ENCODE measurements at places on chromosomes 2 and 18.

- DNase-seq = no peak
These were observed 109.2 kb downstream of the DYSF start for GRCh38 chr2:71562518-71562917.

DNA sequence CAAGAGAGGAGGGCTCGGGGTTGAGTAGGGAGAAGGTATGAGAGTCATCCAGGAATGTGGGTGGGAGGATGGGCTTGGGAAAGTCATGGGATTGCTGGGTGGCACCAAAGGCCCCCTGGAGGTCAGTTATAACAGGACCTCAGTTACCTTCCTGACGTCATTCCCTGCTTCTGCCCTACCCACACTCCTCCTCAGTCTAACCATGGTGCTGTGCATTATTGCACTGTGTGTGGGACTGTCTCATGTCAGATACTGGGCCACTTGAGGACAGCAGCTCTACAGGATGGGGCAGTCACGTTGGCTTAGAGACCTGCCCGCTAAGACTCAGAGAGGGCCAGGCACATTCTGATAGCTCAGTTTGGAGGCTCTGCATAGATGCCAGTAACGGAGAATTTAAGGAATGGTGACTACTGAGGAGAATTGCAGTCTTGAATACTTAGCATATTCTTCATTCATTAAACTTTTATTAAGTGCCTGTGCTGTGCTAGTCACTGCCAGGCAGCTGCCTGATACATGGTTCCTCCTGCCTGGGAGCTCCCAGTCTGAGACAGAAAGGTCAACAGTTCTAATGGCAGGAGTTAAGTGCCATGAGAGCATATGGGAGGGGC lies 90.5 kb downstream of the LAMA3 start:
- peak; percentile 6 for DNase-seq

DNA sequence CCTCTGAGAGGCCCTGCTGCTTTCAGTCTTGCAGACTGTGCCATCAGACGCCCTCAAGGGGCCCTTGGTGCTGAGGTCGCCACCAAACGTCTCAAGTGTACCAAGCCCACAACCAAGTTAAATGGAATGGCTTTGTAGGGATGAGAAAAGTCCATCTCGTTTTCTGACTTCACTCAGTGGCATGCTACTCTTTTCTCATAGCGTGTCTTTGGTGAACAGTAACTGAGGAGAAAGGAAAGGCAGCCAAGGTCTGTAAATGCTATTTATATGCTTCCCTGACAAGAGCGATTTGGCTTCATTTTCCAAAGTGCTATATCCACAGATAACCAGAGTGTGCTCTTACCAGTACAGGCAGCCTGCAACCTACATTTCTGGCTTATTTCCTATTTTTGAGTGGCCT lies 123.0 kb downstream of the MTX2 start:
- DNase-seq = no peak

DNA sequence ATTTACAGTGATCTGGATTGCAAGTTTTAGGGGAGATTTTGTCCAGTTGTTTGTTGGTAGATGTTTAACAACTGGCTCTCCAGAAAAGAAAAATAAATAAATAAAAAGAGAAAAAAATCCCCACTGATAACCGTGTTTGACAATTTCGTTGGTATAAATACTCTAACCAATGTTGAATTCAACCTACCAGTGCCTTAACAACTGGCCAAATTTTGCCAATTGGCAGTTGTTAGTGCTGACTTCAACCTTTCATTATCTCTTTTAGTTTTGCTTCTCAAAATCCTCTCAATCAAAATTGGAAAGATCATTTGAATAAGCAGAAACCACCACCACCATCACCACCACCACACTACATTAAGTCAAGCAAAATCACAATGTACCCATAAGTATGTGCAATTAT lies 490.3 kb downstream of the PIK3C3 start:
- no peak for DNase-seq

DNA sequence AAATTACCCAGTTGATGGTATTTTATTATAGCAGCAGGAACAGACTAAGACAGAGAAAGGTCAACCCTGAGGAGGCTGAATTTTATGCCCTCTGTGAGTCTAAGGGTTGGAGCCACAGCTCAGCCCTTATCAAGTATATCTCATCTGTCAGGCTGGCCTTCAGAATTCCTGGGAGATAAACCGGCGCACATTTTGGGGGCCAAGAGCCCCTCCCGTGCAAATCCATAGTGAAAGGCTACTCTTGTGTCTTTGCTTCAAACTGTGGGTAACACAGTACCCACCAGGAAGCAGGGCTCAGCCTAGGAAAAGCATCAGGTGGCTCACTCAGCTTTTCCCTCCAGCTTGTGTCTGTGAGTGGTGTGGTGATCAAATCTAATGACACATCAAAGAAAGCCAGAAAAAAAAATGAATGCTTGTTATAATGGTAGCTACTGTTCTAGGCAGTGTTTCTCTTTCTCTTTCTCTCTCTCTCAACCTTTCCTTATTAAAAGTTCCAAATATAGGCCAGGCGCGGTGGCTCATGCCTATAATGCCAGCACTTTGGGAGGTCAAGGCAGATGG lies 25.0 kb upstream of the ASXL2 start:
- no peak for DNase-seq

DNA sequence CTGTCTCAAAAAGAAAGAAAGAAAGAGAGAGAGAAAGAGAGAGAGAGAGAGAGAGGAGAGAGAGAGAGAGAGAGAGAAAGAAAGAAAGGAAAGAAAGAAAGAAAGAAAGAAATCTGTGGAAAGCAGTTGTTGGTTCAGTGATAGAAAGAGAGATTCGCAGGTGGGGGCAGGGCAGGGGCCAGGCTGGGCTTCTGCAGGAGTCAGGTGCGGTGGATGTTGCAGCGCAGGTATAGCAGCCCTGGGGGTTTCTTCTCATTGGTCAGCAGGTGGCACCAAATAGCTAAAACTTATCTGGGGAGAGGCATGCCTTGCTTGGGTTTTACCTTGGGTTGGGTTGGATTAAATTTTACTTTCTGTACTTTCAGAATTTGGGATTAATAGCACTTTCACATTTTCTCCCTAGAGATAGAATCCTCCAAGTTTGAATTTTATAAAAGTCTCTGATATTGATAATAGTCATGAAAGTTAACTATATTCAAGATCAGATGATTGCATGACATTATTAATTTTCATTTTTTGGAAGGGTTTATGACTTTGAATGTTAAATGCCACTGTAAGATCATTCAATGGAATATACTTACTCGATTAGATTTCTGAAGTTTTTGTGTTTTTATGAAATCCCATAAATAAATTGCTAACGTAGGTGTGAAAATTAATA lies 66.6 kb downstream of the SPTBN1 start:
- DNase-seq = no peak

DNA sequence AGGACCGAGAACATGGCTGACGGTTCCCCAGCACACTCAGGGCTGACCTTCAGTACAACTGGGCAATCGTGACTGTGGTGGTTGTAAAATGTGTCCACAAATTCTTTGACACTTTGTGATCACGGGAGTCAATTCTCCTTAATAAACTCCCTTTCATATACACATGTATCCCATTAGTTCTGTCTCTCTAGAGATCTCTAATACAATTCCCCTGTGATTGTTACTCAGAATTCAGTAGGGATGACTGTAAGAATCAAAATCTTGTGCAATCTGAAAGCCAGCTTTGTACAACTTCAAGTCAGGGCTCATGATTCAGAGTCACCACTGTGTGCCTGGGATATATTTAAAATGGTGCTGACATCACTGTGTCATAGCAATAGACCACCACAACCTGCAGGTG lies 89.5 kb upstream of the LMAN1 start:
- peak; percentile 35 for DNase-seq

DNA sequence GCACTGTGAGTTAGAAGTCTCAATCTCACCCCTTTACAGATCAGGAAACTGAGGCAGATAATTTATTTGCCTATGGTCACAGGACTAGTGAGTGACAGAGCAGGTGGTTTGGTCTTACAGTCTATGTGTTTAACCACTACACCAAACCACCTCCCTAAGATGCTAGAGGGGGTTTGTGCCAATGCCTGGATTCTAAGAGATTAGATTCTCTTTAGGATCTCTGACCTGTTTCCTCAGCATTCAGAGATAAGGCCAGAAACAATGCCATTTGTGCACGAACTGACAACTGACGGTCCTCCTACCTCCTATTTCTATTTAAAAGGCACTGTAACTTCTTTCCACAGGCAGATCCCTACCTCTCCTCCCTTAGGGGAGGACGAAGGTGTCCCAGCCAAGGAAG lies 2.3 kb upstream of the SLC20A1 start:
- DNase-seq = no peak

DNA sequence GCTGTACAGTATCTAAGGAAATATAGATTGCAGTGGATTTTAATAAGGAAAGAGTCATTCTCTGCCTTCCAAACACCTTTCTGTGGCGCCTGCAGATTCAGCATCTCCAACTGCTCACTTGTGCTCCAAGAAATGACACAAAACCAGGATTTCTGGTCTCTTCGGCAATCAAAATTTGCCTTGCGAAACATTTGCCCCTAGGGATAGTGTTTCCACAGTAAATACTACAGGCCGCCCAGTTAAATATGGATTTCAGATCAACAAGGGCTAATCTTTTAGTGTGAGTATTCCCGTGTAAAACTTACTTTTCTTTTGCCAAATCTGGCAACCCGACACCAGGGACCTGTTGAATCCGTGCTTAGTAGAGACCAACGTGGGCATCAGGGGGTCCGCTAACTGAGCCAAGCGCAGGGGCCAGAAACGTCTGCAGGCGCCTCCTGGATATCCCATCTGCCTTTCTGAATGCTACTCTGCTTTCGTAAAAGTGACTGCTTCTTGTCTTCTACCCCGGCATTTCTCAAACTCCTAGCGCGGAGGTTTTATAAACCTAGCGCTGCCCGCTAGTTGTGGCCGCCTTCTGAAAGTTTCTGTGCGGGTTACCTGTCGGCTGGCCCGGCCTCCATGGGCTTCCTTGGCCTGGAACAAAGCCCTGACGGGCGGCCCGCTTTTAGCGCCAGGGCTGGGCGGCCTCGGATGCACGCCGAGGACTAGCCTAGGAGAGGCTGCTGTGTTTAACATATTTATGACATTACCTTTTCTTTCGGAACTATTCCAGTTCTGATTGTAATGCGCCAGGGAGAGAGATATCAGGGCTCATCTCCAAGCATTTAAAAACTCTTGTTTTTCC lies 2.5 kb downstream of the CYP1B1 start:
- no peak for DNase-seq

GRCh38 chr2:63003351-63003750 lies 47.3 kb upstream of the OTX1 start:
- no peak for DNase-seq

GRCh38 chr2:58291726-58292438 lies 50.8 kb upstream of the FANCL start:
- no peak for DNase-seq

GRCh38 chr2:12923907-12924610 lies 207.3 kb downstream of the TRIB2 start:
- no peak for DNase-seq

- DNase-seq = no peak
These were observed 119.5 kb downstream of the NEB start for GRCh38 chr2:151614606-151615306.

- peak; percentile 42 for DNase-seq
These were observed 75.7 kb upstream of the TFCP2L1 start for GRCh38 chr2:121360566-121361300.

DNA sequence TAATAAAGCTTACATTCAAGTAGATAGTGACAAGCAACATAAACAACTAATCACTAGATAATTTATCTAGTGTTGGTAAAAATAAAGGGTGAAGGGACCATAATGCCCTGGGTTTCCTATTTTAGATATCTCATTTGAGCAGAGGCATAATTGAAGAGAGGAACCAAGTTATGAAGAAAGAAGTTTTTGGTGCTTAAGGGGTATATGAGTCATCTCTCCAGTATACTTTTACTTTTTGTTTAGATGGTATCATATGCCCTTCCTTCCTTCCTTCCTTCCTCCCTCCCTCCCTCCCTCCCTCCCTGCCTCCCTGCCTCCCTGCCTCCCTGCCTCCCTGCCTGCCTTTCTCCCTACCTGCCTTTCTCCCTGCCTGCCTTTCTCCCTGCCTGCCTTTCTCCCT lies 1053.5 kb upstream of the CELF4 start:
- DNase-seq = no peak

DNA sequence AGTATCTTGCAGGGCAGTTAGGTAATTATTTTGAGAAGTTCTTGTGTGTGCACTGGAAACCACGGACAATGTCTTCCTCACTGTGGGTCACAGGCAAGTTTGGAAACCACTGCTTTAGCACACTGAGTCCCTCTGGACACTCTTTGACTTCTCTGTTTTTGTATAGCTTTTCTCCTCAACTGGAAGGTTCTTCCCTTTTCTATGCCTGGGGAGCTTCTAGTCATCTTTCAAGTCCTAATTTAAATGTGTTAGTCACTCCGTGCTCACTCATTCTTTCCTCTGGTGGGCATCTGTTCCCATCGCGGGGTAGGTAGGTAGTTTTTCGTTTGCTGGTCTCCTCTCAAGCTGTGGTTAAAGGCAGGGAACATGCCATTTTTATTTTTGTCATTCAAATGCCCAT lies 32.1 kb downstream of the E2F6 start:
- DNase-seq = no peak

DNA sequence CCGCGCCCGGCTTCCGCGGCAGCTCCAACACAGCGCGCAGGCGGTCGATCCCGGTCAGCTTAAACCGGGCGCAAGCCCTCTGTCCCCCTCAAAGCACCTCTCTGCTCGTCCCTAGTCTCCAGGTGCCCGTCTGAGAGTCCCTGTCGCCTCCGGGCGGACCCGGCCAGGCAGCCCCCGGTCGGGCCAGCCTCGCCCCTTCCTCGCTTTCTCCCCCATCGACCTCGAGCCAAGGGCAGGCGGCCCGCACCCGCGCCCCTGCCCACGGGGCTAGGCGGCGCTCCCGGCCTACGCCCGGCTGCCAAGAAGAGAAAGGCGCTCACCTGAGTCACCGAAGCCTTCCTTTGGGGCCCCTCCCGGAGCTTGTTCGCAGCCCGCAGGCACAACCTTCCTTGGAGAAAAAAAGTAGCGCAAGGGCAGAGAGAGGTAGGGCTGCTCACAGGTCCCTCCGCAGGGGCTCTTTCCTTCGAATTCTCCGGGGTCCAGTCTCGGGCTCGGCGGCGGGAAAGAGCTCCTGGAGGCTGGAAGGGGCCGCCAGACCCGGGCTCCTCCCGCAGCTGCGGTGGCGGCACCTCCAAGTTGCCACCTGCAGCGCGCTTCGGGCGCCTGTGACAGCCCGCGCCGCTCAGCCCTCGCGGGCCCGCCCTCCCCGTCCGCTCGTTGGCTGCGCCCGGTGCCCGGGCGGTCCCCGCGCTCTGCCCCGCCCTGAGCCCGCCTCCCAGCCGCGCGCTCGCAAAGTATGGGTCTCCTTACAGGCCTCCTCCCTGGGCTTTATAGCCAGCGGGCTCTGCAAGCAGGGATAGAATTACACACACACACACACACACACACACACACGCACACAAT lies 86.5 kb upstream of the EPB41L3 start:
- DNase-seq = no peak
